Osteocyte (in vitro differentiated cells): ENCODE measurements at places on chromosomes 2 and 18. TPM values are rescaled to one million over a fixed set of nuclear protein-coding genes. Genes with fewer than 3 reads are reported as not detected.

The OSBPL6 gene
- 3.7 and 3.9 TPM in 2 replicates for total RNA-seq

The ASAP2 gene
- total RNA-seq, result 91.0 and 94.7 TPM in 2 replicates

The RIT2 gene
- not detected in 2 replicates for total RNA-seq

The RETSAT gene
- total RNA-seq, result 34.1 and 38.8 TPM in 2 replicates

The TUBA4B gene
- not detected in 2 replicates for total RNA-seq

The NEUROD1 gene
- not detected in 2 replicates for total RNA-seq

The CCDC85A gene
- 1.5 and 1.7 TPM in 2 replicates for total RNA-seq

The NCKAP1 gene
- total RNA-seq, result 157 and 165 TPM in 2 replicates

The SEMA4C gene
- 33.8 and 39.1 TPM in 2 replicates for total RNA-seq

GRCh38 chr18:78905334-78905733 lies 74.3 kb upstream of the SALL3 start:
- H3K36me3 ChIP-seq, result no peaks in the 10 kb centered on the region
- no peaks in the 10 kb centered on the region for H3K27me3 ChIP-seq
- H3K4me3 ChIP-seq, result no peak overlapping the region

GRCh38 chr2:168427451-168427850 lies 28.6 kb upstream of the CERS6 start:
- no peaks in the 10 kb centered on the region for H3K36me3 ChIP-seq
- peaks cover 8% of the 10 kb centered on the region for H3K27me3 ChIP-seq
- peaks cover 51% of the 10 kb centered on the region for H3K4me1 ChIP-seq
- DNase-seq, result no peak
- peak overlapping the region; percentile 75 for H3K27ac ChIP-seq

GRCh38 chr2:237411683-237412423 lies 2.1 kb downstream of the COL6A3 start:
- no peak for DNase-seq
- peak overlapping the region; percentile 78 for H3K4me3 ChIP-seq
- no peaks in the 10 kb centered on the region for H3K27me3 ChIP-seq
- peaks cover 66% of the 10 kb centered on the region for H3K4me1 ChIP-seq

GRCh38 chr2:239337122-239337876 lies 63.5 kb downstream of the HDAC4 start:
- peaks cover 2% of the 10 kb centered on the region for H3K36me3 ChIP-seq
- H3K4me3 ChIP-seq, result no peak overlapping the region
- peaks cover 2% of the 10 kb centered on the region for H3K4me1 ChIP-seq
- H3K27ac ChIP-seq, result no peak overlapping the region
- no peaks in the 10 kb centered on the region for H3K27me3 ChIP-seq

DNA sequence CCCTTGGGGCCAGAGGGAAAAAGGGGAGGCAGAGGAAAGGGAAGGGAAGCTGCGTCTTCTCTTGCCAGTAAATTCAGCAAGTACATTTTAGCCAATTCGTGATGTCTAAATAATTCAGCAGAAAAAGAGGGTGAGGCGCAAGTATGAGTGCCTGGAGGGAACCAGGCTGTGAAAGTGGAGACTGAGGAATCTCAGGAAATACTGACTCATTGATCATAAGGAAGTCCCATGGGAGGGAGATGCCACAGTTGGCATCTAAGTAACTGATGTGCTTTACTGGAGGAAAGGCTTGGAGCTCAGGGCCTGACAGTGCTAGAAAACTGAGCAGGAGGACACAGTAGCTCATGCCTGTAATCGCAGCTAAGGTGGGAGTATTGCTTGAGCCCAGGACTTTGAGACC lies 31.1 kb downstream of the KIF5C start:
- H3K27ac ChIP-seq, result peak overlapping the region; percentile 91
- peaks cover 36% of the 10 kb centered on the region for H3K4me1 ChIP-seq
- no peak overlapping the region for H3K4me3 ChIP-seq
- DNase-seq, result no peak

DNA sequence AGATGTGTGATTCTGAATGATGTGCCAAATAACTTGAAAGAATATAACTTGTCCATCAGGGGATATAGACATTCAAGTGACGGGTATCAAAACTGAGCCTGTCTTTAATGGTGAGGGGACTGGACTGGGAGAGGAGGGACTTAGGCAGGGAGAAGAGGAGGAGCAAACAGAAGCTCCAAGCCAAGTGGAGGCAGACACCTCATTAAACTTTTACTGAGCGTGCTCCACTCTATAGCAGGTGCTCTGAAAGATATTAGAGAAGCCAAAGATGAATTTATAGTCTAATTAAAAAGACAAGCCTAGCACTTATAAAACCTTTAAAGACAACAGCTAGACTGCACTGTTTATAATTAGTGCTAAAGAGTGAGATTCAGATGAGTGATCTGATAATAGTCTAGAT lies 47.7 kb upstream of the SMAD2 start:
- peaks cover 11% of the 10 kb centered on the region for H3K27me3 ChIP-seq
- no peak overlapping the region for H3K27ac ChIP-seq
- peaks cover 5% of the 10 kb centered on the region for H3K4me1 ChIP-seq
- no peak overlapping the region for H3K4me3 ChIP-seq
- no peak for DNase-seq

DNA sequence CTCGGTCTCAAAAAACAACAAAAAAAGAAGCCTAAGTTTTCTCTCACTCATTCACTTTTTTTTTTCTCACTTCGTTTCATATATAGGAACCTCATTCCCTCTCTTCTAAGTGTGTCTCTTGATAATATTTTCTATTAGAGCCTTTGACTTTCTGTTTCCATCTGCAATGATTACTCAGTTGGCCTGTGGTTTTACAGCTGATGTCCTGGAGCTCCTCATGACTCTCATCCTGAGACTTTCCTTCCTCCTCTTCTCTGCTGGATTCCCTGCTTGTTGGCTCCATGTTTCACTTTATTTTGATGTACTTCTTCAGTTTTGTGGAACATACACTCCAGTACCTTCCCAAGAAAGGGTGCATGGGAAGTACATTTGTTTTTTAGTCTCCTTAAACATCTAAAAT lies 154.2 kb upstream of the GATA6 start:
- no peak overlapping the region for H3K4me3 ChIP-seq
- no peak overlapping the region for H3K27ac ChIP-seq
- H3K27me3 ChIP-seq, result peaks cover 16% of the 10 kb centered on the region
- H3K36me3 ChIP-seq, result no peaks in the 10 kb centered on the region
- DNase-seq, result no peak
- no peaks in the 10 kb centered on the region for H3K4me1 ChIP-seq

- no peak overlapping the region for H3K4me3 ChIP-seq
- H3K4me1 ChIP-seq, result peaks cover 12% of the 10 kb centered on the region
- no peak for DNase-seq
These were observed 1.6 kb upstream of the PHLPP1 start for GRCh38 chr18:62713651-62714247.

DNA sequence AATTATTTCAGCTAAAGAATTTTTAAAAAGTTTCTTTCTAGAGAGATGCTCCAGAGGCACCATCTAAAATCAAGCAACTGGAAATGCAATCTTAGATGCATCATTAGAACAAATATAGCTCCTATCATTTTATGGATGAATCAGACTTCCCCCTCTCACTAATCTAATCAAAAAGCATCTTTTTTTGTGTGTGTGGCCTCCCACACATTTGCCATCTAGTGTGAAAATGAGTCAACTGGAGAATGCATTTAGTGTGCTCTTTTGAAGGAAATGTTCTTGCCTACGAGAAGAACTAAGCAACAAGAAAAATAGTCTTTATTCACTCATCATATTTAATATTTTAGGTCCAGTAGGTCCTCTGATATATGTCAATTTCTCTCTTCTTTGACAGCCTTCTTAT lies 39.5 kb upstream of the FIGN start:
- no peaks in the 10 kb centered on the region for H3K36me3 ChIP-seq
- no peak overlapping the region for H3K4me3 ChIP-seq
- H3K27ac ChIP-seq, result no peak overlapping the region
- H3K27me3 ChIP-seq, result no peaks in the 10 kb centered on the region
- peaks cover 36% of the 10 kb centered on the region for H3K4me1 ChIP-seq

DNA sequence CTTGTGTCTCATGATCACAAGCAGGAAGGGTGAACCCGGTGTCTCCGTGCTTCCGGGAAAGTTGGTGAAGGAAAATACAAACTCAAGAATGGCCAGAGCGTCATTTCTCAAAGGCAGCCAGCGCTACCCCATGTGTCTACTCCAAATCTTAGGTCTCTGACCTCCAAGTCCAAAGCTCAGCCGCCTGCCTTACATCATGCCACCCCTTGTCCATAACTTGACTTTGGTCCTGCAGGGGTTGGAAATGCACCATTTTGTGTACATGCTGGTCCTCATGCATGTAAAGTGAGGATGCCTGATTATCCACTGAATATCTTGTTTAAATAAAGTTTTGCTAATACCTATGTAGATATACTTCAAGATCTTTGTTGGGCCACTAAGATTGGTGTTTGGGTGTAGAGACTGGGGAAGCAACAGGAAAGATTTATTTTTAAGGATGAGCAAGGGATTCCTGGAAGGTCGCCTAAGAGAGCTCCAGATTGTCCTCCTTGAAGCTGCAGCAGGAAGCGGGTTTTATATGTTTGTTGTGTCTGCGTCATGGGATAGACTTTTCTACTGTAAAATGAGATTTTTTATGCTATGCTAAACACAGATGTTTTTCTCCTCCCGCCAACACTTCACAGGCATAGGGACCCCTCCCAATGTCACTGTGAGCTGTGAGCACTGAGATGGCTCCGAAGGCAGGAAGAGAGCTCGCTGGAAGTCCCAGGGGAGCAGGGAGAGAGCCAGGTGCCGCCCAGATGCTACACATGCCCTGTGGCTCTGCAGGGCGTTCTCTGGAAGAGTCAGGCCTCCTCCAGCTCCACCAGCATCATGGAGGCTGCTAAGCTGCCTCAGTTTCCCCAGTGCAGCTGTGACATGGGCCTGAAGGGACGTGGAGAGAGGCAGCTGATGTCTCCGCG lies 176.2 kb upstream of the HDAC4 start:
- no peak for DNase-seq
- H3K27ac ChIP-seq, result no peak overlapping the region
- no peak overlapping the region for H3K4me3 ChIP-seq
- no peaks in the 10 kb centered on the region for H3K4me1 ChIP-seq
- H3K27me3 ChIP-seq, result no peaks in the 10 kb centered on the region

- H3K27ac ChIP-seq, result no peak overlapping the region
- peaks cover 9% of the 10 kb centered on the region for H3K4me1 ChIP-seq
- H3K36me3 ChIP-seq, result no peaks in the 10 kb centered on the region
- no peak for DNase-seq
These were observed 6.6 kb downstream of the HOXD3 start for GRCh38 chr2:176163672-176164056.

GRCh38 chr2:18410543-18410942 lies 149.9 kb downstream of the RDH14 start:
- DNase-seq, result no peak
- peaks cover 30% of the 10 kb centered on the region for H3K4me1 ChIP-seq
- no peak overlapping the region for H3K4me3 ChIP-seq
- H3K27me3 ChIP-seq, result no peaks in the 10 kb centered on the region
- H3K27ac ChIP-seq, result no peak overlapping the region

DNA sequence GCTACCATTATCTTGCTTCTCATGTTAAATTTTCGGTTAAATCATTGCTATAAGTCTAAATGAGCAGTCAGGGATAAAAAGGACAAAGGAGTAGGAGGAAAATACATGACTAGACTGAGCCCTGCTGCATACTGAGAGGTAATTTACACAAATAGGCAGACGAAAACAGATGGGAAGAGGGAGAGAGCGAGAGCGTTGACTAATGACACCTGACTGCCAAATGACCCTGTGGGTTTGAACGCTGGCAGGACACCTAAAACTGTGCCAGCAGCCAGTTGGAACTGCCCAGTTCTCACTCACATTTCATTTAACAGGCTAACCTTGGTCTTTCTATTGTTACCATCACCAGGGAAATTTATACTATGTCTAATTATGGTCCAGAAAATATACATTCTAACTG lies 978.2 kb downstream of the CPS1 start:
- no peaks in the 10 kb centered on the region for H3K4me1 ChIP-seq
- no peak overlapping the region for H3K4me3 ChIP-seq
- no peaks in the 10 kb centered on the region for H3K36me3 ChIP-seq
- H3K27ac ChIP-seq, result no peak overlapping the region

DNA sequence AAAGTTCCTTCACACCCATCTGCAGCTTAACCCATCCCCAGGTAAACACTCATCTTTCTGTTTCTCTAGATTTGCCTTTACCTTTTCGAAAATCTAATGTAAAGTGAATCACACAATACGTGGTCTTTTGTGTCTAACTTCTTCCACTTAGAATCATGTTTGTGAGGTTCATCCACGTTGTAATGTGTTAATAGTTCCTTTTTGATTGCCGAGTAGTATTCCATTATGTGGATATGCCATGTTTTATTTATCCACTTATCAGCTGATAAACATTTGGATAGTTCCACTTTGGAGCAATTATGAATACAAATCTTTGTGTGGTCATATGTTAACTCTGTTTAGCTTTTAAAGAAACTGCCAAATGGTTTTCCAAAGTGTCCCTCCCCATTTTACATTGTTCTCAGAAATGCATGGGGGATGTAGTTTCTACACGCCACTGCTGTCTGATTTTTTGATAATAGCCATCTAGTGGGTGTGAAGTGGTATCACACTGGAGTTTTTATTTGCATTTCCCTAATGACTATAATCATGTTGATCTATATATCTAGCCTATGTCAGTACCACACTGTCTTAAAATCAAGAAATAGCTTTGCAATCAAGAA lies 22.3 kb downstream of the PECR start:
- peaks cover 9% of the 10 kb centered on the region for H3K36me3 ChIP-seq
- no peaks in the 10 kb centered on the region for H3K27me3 ChIP-seq
- no peak for DNase-seq
- H3K4me3 ChIP-seq, result no peak overlapping the region

DNA sequence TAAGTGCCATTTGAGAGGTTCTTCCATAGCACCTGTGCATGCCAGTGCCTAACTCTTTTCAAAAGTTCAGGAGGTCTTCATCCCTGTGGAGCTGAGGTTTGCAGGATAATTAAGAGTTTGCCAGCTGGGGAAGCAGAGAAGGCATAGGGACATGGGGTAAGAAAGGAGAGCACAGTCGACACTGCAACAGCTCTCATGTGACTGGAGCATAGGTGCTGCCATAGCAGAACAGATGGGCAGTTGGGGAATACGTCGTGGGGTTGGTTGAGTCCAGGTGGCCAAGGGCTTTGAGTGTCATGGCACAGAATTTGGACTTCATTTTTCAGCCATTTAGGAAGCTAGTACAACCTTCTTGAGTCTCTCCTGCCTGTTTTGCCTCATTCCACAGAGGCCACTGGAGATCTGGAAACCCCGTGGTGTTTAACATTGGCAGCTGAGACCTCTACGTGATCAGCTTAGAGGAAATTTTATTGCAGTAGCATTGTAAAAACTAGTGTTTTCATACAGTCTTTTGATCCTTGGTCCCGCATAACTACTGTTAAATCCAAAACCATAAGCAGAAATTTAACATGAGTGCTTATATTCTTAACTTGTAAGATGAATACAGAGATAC lies 65.1 kb downstream of the CRIM1 start:
- no peak for DNase-seq
- H3K4me3 ChIP-seq, result no peak overlapping the region
- H3K27ac ChIP-seq, result peak overlapping the region; percentile 76
- H3K4me1 ChIP-seq, result peaks cover 35% of the 10 kb centered on the region

DNA sequence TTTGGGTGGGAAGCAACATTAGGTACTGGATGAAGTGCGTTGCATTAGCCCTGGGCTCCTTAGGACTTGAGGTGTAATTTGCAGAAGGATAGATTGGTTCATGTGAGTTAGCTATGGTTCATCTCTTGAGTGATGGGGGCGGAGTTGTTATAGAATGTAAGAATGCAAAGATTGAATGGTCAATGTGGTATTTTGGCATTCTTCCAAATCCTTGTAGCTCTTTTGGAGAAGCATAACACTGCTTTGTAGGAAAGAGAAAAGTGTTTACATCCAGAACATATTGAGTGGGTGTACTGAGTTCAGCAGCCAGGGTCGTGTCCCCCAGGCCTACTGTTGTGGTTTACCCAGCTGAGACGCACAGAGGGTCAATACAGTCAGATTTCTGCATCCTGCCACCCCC lies 173.5 kb downstream of the FMNL2 start:
- H3K27ac ChIP-seq, result peak overlapping the region; percentile 5
- H3K4me3 ChIP-seq, result no peak overlapping the region
- peaks cover 60% of the 10 kb centered on the region for H3K4me1 ChIP-seq
